ENCODE measurements at places on chromosomes 7 and 10.

GRCh38 chr10:30186371-30186875 lies 127.0 kb upstream of the JCAD start:
- no peak for DNase-seq

DNA sequence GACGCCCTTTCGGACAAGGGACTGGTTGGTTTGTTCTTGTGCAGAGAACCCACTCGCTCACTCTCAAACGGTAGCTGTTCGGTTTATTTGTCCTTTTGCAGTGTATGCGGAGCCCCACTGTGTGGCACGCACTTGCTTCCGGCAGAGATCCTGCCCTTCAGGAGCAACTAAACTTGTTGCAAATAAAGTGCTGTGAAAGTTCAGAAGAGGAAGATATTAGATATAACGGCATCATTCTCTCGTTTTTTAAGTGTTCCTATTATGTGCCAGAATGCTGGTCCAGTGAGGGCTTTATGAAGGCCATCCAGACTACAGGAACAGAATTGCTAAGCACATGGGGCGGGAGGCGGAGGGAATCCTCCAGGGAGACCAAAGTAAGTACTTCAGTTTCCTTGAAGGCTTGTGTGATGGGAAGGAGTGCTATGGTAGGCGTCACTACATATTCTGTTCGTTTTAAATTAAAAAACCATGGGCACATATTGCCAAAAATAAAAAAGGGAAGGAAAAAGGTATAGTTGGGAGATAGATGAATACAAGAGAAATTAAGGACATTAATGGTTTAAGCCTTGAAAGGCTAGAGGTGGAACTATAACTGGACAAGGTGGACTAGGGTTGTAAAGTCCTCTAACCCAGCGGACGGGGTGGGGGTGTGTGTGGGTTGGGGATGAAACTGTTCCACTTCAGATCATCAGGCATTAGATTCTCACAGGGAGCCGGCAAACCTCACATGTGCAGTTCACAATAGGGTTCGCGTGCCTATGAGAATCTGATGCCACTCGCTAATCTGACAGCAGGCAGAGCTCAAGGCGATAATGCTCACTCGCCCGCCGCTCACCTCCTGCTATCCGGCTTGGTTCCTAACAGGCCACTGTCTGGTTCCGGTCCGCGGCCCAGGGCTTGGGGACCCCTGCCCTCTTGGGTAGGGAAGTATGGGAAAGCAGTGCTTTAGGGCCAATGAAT lies 704 bp upstream of the ERLIN1 start:
- no peak for DNase-seq

DNA sequence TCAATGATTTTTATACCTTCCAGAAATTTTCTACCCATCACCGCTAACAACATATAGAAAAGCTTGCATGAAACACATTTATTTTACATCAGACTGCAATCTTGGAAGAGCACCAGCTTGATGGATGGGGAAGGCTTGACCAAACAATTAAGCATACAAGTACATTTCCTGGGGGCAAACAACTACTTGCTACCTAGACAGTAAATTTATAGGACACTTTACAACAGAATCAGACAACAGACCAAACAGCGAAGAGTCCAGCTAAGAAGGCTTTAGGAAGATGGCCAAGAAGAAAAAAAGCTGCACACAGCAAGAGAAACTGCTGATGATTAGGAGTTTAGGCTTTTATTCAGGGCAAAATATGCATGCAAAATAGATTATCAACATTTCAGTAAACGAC lies 8.0 kb downstream of the AASS start:
- no peak for DNase-seq

- no peak for DNase-seq
These were observed 30.1 kb upstream of the PRTFDC1 start for GRCh38 chr10:24982319-24983112.

DNA sequence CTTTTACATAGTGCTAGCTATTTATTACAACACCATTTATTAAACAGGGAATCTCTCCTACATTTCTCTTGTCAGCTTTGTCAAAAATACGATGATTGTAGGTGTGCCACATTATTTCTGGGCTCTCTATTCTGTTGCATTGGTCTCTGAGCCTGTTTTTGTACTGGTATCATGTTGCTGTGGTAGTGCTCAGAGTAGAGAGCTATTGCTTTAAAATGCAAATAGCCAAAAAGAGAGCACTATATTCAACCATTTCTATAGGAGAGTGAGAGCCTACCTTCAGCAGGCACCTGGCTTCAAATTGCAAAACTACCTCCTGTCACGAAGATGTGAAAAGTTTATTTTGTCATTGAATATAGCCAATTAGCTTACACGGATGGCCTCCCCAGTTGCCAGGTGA lies 8.1 kb downstream of the ZNF92 start:
- DNase-seq, result no peak

DNA sequence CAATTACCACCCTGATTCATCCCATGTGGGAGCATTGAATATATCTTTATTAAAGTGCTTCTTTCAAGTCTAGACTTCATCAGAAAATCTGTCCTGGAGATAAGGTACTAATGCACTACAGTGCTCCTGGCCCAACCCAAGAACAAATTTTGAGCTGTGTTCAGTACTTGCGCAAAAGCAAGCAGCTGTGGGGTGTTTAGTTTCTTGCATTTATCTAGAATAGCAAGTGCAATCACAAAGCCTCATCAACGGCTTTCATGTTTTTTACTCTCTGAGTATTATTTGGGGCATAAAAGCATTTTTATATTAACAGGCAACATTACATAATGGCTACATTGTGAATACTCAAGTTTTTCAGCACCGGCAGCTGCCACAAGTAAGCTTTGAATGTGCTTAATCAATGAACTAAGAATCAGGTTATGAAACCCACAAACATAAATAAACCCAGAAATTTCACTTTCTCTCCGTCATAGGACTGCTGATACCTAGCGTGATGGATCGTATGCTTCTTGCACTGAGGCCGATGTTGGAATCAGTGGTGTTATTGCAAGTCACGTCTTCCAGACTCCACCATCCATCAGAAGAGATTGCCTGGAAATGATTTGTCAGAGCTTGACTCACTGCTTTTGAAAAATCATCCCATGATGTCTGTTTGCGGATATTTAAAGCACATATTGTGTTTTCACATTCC lies 113.1 kb downstream of the CTTNBP2 start:
- no peak for DNase-seq

- DNase-seq, result no peak
These were observed 96.8 kb downstream of the TNS3 start for GRCh38 chr7:47484923-47485639.

DNA sequence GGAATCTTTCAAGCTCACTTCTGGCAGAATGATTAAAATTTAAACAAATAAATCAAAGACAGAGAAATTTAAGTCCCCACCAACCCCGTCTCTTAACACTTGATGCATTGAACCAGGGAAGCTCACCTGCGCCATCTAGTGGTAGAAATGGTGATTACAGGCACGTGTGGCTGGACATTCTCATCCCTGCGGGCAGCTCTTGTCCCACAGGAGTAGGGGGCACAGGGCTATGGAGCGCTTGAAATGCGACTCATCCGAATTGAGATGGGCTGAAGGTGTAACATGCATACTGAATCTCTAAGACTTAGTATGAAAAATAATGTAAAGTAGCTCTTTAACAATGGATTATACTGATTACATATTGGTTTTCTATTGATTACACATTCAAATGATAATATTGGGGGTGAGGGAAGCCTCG lies 24.8 kb upstream of the SLIT1 start:
- peak; percentile 61 for DNase-seq

DNA sequence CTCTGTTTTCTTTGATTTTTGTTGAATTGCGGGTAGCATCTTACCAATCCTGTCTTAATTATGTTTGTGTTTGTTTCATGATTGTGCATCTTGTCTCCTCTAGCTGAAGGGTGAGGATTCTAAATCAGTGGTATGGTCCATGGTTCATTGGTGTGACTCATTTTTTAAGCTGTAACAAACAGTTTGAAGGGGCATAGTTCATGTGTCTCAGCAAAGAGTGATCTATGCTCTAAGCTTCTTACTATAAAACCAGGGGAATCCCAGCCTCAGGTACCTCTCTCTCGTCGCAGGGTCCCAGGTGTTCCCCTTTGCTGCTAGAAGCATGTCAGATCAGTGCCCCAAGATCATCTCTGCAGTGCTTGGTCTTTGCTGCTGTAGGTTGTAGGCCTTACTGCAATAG lies 100.1 kb downstream of the OTUD1 start:
- DNase-seq, result no peak

DNA sequence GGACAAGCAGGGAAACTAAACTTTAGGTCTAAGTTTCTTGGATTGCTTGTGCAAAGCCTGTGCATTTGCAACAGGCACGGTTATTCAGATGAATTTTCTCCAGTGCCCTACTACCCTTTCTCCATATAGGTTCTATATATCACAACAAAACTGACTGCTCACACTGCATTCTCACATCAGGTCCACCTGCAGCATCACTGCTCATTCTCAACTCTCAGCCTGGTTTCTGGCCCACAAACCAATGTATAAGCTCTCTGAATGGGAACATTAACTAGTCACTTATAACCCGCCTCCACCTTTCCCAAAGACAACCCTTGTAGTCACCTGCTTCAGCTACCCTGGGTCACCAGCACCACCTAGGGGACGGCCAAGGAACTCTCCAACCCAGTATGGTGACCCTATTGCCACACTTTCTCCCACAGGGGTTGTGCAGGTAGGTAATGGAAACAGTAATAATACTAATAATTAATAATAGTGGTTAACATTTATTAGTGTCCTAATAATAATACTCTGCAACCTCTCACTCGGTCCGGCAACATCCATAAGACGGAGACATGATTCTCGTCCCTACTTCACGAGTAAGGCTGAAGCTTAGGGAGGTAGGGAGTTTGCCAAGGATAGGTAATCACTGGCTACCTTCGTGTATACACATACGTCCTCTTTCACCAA lies 97.3 kb downstream of the CLEC2L start:
- peak; percentile 37 for DNase-seq

DNA sequence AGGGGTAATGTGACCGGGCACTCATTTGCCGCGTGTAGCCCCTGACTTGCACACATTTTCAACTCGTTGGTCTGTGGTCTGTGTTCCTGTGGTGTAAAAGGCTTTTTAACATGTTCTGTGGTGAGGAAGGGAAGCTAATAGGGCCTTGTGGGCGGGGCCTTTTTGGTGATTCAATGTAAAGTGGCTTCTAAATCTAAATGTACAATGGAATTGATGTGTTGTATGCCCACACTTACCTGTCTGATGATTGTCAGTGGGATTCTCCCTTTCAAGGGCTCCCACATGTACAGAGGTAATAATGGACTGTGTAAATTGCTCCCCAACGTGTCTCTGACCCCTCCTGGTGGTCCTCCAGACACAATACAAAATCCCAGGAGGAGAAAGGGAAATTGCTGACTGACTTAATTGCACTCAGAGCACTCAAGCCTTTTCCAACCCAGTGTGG lies 43.1 kb upstream of the GATAD1 start:
- no peak for DNase-seq

DNA sequence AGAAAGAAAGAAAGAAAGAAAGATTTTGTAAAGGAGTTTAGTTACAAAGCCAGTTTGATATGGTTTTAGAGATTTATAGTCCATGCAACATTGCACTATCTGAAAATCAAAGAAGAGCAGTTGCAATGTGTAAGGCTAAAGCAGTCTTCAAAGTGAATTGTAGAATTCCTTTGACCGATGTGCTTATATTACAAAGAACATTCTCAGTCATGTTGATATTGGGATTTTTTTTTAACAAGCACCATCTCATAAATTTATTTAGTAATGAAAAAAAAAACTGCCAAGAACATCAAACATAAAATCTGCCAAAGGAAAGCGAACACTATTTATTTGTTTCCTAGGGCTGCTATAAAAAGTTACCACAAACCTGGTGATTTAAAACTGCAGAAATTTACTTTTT lies 133.3 kb downstream of the DGKB start:
- no peak for DNase-seq

- DNase-seq, result no peak
These were observed 334.6 kb downstream of the PTEN start for GRCh38 chr10:88198023-88198422.

DNA sequence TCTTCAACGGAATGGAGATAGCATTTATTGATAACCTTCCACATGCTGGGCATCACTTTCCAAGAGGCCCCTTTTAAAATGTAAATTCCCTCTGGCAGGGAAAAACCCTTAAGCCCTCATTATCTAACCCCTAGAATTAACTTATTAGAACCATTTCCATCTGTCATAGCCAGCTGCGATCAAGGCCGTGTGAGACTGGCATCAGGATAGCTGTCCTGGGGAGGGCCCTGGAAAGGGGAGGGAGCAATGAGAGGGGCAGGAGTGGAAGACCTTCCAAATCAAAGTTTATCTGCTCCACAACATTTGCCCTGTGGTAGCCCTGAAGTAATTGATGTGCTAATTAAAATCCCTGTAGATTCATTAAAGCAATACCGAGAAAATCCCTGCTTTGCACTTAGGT lies 45.0 kb upstream of the JAZF1 start:
- no peak for DNase-seq

GRCh38 chr7:79312022-79312421 lies 141.4 kb downstream of the MAGI2 start:
- DNase-seq, result no peak

GRCh38 chr10:100621360-100622205 lies 85.8 kb downstream of the HIF1AN start:
- peak; percentile 4 for DNase-seq

GRCh38 chr10:103835096-103836050 lies 20.0 kb downstream of the SH3PXD2A start:
- DNase-seq, result no peak

- no peak for DNase-seq
These were observed 110.0 kb downstream of the CUX1 start for GRCh38 chr7:101927389-101927788.

DNA sequence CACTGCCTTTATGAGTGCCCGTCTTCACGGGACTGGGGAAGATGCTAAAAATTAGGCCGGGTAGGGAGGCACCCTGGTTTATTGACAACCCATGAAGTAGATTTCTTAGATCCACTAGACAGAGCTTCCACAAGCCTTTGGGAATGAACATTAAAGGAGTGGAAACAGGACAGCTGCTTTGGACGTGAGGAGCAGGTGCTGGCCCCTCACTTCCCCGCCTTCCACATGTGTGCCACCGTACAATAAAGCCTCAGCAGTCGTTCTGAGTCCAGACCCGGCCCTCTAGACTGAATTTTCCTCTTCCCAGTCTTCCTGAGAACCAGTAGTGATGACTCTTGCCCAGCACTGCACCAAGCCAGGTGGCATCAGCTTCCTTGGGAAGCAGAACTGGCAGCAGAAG lies 282.4 kb downstream of the CELF2 start:
- DNase-seq, result no peak

DNA sequence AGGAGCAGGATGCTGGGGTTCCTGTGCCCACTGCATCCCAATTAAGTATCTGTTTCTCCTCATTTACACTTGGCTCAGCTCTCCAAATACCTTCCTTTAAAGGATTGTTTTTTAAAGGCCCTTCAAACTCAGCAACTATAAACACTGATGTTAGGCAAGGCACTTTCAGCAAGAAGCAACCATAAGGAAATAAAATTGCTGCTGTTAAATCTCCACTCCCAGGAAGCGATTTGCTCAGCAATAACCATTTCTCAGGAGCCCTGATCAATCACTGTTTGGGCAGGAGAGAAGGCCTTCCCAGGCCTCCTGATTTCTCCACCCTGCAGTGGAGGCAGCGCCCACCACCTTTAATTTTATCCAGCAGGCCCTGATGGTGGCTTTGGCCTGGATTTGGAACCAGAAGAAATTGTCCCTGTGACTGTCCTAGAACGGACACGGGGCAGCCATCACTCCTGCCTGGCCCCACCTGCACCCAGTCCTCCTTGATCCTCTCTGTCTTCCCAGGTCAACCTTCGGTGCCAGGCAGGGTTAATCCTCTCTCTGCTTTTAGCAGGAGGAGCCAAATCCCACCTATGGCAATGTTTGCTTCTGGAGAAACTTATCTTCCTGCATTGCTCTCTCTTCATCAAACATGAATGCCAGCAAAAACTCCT lies 199.8 kb downstream of the PLXNA4 start:
- no peak for DNase-seq

GRCh38 chr10:11113156-11113555 lies 95.5 kb downstream of the CELF2 start:
- DNase-seq, result no peak

Data from stimulated activated CD4-positive, alpha-beta T cell treated with anti-CD3 and anti-CD28 coated beads, Interleukin-1b, Interleukin-23, amount 100 ng/mL, for 1 hour (primary cell).